KG1 (cell line): ENCODE measurements at places on chromosomes 4 and X.

- no peak for DNase-seq
Measured at GRCh38 chr4:156512622-156513021, 459.0 kb downstream of the PDGFC start.

GRCh38 chrX:125505207-125505606 is 185.5 kb downstream of the TEX13C start:
- no peak for DNase-seq

GRCh38 chr4:146291313-146291712 is 77.0 kb downstream of the REELD1 start:
- DNase-seq: no peak

DNA sequence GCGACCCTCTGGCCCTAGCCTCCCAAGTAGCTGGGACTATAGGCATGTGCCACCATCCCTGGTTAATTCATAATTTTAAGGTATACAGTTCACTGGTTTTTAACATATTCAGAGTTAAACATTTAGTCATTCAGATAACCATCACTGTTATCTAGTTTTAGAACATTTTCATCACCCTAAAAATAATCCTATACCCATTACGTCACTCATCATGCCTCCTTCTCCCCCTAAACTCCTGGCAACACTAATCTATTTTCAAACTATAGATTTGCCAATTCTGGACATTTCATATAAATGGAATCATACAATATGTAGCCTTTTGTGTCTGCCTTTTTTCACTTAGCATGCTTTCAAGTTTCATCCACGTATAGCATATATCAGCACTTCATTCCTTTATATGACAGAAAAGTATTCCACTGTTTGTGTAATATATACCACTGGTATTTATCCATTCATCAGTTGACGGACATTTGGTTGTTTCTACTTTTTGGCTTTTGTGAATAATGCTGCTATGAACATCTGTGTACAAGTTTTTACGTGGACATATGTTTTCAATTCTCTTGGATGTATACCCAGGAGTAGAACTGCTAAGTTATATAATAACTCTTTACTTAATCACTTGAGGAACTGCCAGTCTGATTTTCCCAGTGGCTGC is 32.0 kb upstream of the RPS3A start:
- no peak for DNase-seq

GRCh38 chrX:155632431-155633100 is 19.8 kb upstream of the TMLHE start:
- no peak for DNase-seq

DNA sequence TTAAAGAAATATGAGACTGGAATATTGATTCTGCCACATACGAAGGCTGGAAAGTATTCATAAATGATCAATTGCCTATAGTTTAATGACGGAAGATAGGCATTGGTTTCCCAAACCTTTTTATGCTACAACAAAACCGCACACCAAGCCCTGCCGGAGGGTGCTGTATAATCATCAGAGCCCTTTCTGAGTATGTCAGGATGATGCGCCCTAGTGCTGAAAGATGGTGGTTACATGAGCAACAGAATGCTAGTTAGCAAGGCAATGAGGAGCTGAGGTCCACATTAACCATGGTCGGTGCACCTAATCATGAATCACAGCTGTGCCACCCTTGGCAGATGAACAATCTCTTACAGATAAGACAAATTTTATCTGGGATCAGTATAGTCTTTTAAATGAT is 491.1 kb downstream of the PACRGL start:
- DNase-seq: no peak

GRCh38 chr4:184825141-184825895 is 450 bp downstream of the ACSL1 start:
- DNase-seq: no peak

DNA sequence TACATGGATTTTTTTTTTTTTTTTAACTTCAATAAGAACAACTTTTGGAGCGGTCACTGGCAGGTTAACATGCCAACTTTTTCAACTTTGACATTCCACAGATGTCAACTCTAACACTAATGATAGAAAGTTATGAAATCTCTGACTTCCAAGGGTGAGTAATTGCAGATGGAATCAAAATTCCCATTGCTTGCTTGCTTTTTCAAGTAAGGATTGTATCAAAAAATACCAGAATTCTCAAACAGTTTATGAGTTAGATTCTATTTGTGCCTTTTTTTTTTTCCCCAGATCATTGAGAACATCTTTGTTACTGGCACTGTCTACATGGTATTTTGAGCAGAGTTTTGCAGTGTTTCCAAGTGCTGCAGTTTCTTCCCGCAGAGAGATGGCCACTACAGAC is 50.3 kb upstream of the OTUD4 start:
- no peak for DNase-seq

- DNase-seq: no peak
Measured at GRCh38 chr4:146762016-146762415, 123.3 kb downstream of the POU4F2 start.

DNA sequence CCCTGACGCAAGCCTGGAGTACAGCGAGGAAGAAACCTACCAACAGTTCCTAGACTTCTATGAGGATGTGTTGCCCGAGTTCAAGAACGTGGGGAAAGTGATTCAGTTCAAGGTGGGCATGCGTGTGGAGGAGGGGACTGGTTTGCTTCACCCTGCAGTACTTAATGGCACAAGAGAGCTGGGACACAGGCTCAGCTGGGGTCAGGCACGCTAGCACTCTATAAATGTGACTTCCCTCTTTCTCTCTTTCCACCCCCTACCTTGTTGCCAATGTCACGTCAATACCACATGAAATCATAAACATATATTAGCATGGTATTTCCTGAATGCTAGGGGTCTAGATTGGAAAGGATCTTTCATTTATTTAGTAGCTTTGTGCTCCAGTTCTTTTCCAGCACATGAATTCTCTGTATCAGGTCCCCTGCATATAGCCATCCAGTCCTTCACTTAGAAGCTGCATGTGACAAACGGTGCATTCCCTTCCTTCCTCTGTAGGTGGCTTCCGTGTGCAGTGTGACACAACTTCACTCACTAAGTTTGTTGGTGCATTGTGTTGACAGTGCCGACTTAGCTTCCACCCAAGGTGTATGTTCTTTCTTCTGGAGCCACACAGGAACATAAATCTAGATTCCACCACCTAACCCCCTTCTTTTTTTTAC is 25.6 kb downstream of the ZRSR2 start:
- no peak for DNase-seq

- DNase-seq: no peak
Measured at GRCh38 chrX:40496728-40497127, 84.0 kb upstream of the ATP6AP2 start.
